NCI-H1417 (cell line): ENCODE measurements at places on chromosomes 12 and 14.

- no peak for DNase-seq
Measured at GRCh38 chr12:83161456-83161855, 474.8 kb downstream of the TMTC2 start.

- DNase-seq: no peak
Measured at GRCh38 chr12:16949871-16950667, 344.1 kb upstream of the LMO3 start.

- no peak for DNase-seq
Measured at GRCh38 chr12:131829356-131829747, 1.2 kb downstream of the MMP17 start.

- DNase-seq: no peak
Measured at GRCh38 chr14:103687712-103688111, 27.5 kb downstream of the XRCC3 start.

DNA sequence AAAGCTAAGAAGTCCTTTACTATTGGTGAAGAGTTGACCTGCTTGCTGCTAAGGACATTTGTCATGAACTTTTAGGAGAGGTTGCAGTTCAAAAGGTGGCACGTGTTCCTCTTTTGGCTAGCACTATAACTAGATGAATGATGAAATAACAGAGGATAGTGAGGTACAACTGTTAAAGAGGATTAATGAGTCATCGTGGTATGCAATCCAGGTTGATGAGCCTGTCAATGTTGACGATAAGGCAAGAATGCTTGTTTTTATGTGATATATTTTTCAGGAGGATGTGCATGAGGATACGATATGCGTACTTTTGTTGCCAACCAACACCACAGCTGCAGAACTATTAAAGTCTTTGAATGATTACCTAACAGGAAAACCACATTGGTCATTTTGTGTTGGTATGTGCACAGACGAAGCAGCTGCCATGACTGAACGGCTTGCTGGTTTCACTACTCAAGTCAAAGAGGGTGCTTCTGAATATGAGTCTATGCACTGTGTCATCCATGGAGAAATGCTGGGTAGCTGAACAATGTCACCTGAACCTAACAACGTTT, 10.6 kb downstream of the CEP128 start:
- DNase-seq: no peak

GRCh38 chr14:69982220-69982839, 103.1 kb downstream of the SMOC1 start:
- DNase-seq: no peak

- DNase-seq: no peak
Measured at GRCh38 chr14:99191395-99192027, 80.5 kb downstream of the BCL11B start.

GRCh38 chr12:108745641-108746040, 14.3 kb upstream of the CORO1C start:
- DNase-seq: no peak
